NCI-H460 (cell line): ENCODE measurements at places on chromosomes 2 and 18. TPM values are rescaled to one million over a fixed set of nuclear protein-coding genes. Genes with fewer than 3 reads are reported as not detected.

Gene HOXD12
- 0.20 TPM in 1 of 2 replicates, not detected in the other for total RNA-seq

Gene COX5B
- 466 and 533 TPM in 2 replicates for total RNA-seq

DNA sequence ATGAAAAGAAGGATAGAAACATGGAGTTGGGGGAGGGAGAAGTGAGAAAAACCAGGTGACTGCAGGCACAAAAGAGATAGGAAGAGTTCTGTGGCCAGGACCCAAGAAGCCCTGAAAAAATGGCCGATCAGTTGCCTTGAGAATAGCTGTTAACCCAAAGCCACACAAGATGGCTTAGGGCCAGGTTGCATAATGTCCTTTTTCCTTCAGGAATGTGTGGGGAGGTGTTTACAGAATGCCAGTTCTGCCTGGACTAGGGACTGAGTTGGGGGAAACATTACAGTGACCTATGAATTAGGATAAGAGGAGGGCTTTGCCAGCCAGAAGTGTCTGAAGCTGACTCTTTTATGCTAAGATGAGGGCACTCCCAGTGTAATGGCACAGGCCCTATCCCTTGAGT lies 17.1 kb downstream of the FAM110C start:
- no peak for DNase-seq

DNA sequence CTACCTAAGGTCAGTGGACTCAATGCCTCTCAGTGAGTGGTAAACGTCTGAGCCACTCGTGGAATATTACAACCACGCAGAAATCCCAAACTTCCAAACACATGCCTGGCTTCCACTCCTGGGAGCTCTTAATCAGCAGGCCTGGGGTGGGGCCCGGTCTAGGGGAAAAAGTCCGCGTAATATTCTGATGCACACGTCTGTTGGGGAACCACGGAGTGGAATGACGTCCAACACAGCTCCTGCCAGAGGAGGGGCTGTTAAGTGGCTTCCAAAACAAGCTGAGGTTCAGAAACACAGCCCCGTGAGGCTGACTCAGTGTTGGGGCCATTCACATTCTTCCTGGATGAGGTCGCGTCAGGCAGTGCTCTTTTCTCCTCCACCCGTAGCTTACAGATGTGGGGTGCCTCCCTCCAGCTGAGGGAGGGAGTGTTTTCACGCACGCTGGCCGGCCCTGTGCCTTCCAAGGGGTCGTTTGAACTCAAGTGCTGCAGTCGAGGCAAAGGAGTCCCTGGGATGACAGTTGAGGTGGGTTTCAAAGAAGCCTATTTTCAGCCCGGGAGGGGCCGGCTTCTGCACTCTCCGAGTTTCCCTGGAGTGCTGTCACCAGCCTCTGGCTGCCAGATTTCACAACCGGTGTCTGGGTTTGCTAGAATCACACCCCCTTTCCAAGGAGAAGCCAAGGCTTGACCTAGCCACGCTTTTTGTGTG lies 73.1 kb downstream of the ACKR3 start:
- DNase-seq = no peak

Gene MYCN
- 0.12 TPM in 1 of 2 replicates, not detected in the other for total RNA-seq

DNA sequence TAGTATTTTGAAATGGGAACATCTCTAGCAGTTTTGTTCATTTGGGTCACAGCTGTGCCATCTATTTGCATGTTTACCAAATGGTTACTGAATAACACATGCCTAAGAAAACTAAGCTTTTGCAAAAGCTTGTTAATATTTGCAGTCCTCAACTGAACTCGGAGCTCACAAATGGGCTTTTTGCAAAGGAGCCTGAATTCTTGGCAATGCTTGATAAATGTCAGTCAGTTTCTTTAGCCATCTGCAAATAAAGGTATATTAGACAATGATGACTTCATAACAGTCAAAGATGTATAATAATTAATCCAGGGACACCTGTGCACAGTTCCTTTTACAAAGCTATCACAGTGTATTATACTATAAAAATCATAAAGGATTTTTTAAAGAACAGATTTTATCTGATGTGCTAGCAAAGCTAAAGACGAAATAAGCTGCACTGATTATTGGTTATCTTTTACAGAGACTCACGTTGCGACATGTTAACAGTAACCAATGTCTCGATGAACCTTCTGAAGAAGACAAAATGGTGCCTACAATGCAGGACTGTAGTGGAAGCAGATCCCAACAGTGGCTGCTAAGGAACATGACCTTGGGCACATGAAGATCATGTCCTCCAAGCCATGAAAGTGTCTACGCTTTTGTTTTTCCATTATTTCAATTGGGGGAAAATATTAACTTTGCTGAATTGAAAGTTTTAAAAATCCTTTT lies 248.4 kb upstream of the KCNJ3 start:
- no peak for DNase-seq

DNA sequence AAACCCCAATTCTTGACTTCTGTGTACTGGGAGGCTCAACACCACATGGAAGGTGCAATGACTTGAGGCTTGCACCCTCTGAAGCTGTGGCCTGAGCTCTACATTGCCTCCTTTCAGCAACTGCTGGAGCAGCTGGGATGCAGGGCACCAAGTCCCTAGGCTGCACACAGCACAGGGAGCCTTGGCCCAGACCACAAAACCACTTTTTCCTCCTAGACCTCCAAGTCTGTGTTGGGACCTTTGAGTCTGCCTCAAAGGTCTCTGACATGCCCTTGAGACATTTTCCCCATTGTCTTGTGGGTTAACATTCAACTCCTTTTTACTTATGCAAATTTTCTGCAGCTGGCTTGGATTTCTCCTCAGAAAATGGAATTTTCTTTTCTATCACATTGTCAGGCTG lies 62.6 kb upstream of the KCNE4 start:
- no peak for DNase-seq

Gene AMER3
- total RNA-seq = not detected in 2 replicates

Gene FAM124B
- not detected in 2 replicates for total RNA-seq

DNA sequence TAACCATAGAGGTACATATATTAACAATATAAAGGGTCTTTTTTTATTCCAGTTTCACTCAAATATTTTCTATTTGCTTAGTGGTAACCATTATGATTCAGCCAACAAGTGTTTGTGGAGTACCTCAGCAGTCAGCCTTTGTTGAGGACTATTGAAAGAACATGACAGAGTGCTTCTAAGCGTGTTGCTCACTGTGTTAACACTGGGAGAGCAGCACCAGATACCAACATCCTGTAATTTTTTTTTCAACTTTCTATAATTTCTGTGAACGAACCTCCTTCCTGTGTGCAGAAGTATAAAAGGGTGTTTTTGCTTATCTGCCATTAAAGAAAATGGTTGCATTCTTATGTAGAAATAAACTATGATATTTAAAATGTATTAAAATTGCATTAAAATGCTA lies 239.0 kb downstream of the PHLPP1 start:
- DNase-seq = no peak

Gene CHRNG
- total RNA-seq = not detected in 2 replicates

Gene MAIP1
- 43.1 and 45.3 TPM in 2 replicates for total RNA-seq

DNA sequence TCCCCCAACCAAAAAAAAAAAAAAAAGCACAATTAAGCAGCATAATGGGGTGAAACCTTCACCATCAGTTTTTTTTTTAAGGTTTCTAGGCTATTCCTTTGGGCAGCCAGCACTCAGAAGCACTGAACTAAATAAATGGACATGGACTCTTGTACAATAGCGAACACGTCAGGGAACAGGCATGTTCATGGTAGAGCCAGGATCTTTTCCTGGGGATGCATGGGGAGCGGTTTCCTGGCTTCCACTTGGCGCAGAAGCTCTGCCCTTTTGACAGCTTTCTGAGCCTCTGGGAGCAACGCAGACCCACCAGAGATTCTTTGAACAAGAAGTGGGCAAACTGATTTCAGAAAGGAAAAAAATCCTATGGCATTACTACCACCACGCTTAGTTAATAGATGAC lies 35.0 kb downstream of the ALPK2 start:
- DNase-seq = no peak

GRCh38 chr2:111670776-111671175 lies 213.2 kb downstream of the ANAPC1 start:
- DNase-seq = no peak

Gene EVX2
- not detected in 2 replicates for total RNA-seq

Gene C1GALT1C1L
- 1.3 and 2.0 TPM in 2 replicates for total RNA-seq

Gene FOXI3
- total RNA-seq = not detected in 2 replicates

Gene MAL
- total RNA-seq = not detected in 2 replicates

DNA sequence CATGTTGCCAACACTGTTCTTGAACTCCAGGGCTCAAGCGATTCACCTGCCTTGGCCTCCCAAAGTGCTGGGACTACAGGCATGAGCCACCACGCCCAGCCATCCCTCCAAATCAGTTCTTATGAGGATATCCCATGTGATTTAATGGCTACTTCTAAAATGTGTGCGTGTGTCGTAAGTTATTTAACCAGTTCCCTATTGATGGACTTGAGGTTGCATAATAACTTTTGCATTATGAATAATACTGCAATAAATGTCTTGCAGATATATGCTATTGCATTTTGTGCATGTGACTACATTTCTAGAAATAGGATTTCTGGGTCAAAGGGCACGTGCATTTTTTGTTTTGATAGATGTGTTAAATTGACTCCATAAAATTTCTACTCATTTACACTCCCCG lies 19.0 kb downstream of the DIPK1C start:
- no peak for DNase-seq

GRCh38 chr2:121142452-121142851 lies 142.6 kb downstream of the TFCP2L1 start:
- DNase-seq = no peak

GRCh38 chr18:76426737-76427305 lies 68.2 kb downstream of the ZNF516 start:
- peak; percentile 4 for DNase-seq
